ENCODE measurements at places on chromosomes 6 and 20. TPM values are rescaled to one million over a fixed set of nuclear protein-coding genes. Genes with fewer than 3 reads are reported as not detected.

- no peak for DNase-seq
- no peak overlapping the region for H3K27ac ChIP-seq
- no peaks in the 10 kb centered on the region for H3K27me3 ChIP-seq
- no peak overlapping the region for H3K4me3 ChIP-seq
- H3K36me3 ChIP-seq = peaks cover 4% of the 10 kb centered on the region
These were observed 746.0 kb upstream of the DEFB115 start for GRCh38 chr20:30511322-30512030.

DNA sequence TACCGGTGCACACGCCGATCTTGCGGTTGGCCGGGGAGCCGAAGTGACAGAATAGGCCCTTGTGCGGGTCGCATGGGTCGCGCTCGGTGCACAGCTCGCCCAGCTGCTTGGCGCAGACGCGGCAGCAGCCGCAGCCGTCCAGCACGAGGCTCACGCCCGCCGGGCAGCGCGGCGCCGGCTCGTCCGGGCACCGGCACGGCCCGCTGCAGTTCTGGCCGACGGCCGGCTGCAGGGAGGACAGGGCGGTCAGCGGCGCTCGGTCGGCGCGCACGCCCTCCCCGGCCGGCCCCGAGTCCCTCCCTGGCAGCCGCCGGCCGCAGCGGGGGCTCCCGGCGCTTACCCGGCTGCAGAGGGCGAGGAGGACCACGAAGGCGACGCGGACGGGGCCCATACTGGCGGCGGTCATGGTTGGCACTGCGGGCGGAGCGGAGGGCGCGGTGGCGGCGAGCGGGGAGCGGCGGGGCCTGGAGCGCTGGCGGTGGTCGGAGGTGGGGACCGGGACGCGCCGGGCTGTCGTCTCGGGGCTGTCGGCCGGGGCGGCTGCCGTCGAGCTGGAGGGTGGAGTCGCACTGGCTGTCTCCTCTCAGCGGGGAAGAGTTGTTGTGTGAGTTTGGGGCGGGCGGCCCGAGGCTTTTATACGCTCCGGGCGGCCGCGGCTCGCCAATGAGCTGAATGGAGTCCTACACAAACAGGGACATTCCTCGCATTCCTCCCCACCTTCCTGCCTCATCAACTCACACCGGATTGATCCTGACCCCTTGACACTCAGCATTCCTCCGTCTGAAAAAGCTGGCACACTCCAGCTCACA lies at the start of gene CCN2:
CCN2 (minus strand) TSS at position 606 of the 809 bp plus-strand sequence; CDS start at position 406, 200 bp downstream.
- peaks cover 10% of the 10 kb centered on the region for H3K4me1 ChIP-seq
- peak; percentile 13 for DNase-seq
- peaks cover 69% of the 10 kb centered on the region for H3K27me3 ChIP-seq
- no peaks in the 10 kb centered on the region for H3K36me3 ChIP-seq
- no peak within 1 kb of the TSS for H3K27ac ChIP-seq

DNA sequence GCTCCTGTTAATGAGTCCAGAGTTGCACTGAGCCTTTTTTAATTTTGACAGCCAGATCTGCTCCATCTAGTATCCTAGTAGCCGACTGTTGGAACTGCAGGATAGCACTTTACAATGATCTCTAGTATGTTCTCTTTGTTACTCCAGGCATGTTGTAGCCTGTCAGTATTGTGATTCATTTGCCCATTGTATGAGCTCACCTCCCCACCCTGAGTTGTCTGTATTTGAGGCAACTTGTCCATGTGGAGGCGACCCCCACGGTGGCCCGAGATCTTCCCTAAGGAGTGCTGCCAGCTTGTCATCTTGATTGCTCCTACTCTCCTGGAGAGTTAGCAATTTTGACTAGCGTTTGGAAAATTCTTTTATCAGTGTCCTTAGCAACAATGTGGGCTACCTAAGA lies 67.2 kb downstream of the DHX35 start:
- peaks cover 46% of the 10 kb centered on the region for H3K36me3 ChIP-seq
- no peak overlapping the region for H3K27ac ChIP-seq
- H3K4me3 ChIP-seq = no peak overlapping the region
- no peaks in the 10 kb centered on the region for H3K27me3 ChIP-seq

Gene CALHM4
- total RNA-seq = not detected

DNA sequence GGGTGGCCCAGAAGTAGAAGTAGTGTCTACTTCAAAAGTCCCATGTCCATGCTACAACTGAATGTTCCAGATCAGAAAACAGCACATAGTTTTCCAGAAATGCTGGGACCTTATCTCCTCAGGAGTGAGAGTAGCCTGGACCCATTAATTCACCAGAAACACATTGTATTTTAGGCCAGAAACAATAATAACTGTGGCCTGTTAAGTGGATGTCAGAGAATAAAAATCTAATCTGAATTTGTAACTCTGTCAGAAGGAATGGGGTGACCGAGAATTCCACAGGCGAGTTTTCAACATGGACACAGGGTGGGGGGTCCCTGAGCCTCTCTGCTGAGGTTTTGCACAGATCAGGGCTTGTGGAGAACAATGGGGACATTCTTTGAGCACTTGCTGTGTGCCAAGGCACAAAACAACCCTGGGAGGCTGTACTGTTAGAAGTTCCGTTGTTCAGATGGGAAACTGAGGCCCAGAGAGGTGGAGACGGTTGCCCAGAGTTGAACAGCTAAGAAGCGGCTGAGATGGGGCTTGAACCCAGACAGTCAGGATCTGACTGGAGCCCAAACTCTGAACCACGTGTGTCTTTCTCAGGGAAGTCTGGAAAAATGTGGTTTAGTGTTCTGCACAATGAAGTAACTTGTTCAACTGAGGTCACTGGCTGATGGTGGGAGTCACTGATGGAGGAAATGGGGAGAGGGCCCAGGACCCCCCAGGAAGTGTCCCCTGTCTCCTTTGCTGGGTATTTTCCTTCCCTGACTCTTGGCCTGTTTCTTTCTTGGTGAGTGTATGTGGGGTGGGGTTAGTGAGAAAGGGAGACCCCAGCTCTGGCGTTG lies 44.2 kb downstream of the SNAI1 start:
- H3K4me1 ChIP-seq = no peaks in the 10 kb centered on the region
- no peak overlapping the region for H3K27ac ChIP-seq
- no peaks in the 10 kb centered on the region for H3K27me3 ChIP-seq

Gene TULP1
- total RNA-seq = not detected

Gene FAM83D
- 12.6 TPM for total RNA-seq

DNA sequence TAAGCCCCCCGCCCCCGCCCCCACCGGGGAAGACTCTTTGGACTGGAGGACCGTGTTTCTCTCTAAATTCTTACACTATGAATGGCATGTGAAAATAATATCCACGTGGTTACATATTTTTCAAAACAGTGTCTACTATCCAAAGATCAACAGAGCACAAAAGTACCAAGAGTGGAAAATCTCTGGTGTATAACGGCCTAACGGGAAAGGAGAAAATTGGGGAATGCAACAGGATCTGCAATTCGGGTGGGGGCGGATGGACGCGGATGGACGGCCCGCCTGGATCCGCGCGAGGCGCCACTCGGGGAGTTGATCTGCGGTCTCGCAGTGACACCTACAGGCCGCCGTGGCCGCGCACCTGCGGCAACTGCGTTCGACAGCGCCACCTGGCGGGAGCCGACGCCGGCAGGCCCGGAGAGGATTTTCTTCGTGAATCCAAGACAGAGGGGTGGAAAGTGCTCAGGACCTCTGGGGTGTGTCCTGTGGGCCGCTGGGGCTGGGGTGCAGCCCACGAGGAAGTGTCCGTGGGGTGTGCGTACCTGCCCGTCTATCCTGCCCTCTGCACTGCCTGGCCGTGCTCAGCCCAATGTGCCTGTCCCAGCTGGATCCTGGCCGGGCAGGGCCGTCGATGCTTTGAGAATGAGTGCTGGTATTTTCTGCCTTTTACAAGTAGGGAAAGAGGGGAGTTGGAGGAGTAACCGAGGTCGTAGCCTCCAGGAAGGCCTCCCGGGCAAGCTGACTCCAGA lies 18.6 kb downstream of the ANKRD60 start:
- no peaks in the 10 kb centered on the region for H3K4me1 ChIP-seq
- peaks cover 2% of the 10 kb centered on the region for H3K27me3 ChIP-seq
- no peaks in the 10 kb centered on the region for H3K36me3 ChIP-seq
- no peak overlapping the region for H3K4me3 ChIP-seq
- peak; percentile 90 for DNase-seq
- peak overlapping the region; percentile 59 for H3K27ac ChIP-seq

DNA sequence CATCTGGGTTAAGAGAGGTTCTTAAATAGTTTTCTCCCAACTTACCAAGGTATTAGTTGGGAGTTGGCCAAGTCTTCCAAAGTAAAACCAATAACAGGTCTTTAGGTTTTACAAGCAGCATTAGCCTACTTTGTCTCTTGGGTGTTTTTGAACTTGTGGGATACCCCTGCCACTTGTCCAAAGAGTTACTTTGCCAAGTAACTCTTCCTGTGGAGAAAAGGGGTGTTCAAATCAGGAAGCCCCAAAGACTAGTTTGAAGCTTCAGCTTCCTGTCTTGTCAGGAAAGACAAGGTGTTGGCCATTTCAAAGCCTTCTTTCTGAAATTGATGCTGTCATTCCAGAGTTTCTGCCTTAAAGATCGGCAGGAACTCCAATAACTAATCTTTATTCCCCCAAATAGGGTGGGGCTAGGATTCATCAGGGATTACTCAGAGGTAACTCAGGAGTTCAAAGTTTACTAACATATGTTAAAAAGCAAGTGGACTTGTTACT lies 822 bp downstream of the RAB22A start:
- H3K4me3 ChIP-seq = peak overlapping the region; percentile 91
- peak overlapping the region; percentile 87 for H3K27ac ChIP-seq
- peaks cover 57% of the 10 kb centered on the region for H3K4me1 ChIP-seq
- H3K27me3 ChIP-seq = no peaks in the 10 kb centered on the region
- no peak for DNase-seq
- H3K36me3 ChIP-seq = peaks cover 37% of the 10 kb centered on the region

DNA sequence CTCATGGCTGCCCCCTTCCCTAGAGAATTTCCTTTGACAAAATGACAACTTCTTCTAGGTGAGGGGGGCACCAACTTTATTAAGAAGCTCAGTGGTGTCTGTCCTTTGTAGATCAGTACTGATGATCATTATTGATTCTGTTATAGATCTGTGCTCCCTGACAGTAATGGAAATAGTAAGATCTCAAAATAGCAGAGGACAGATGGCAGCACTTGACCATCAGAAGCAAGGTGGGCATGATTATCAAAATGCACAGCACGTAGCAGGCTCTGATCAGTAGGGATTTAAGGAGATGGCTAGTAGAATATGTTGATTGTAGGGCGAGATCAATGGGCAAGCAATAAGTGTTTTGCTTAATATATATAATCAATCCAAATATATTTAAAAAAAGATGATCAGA lies 208.6 kb upstream of the HDDC2 start:
- no peaks in the 10 kb centered on the region for H3K4me1 ChIP-seq
- H3K27me3 ChIP-seq = peaks cover 3% of the 10 kb centered on the region
- no peaks in the 10 kb centered on the region for H3K36me3 ChIP-seq
- DNase-seq = no peak
- no peak overlapping the region for H3K4me3 ChIP-seq

Gene PTCHD4
- total RNA-seq = not detected

- DNase-seq = no peak
- peaks cover 10% of the 10 kb centered on the region for H3K27me3 ChIP-seq
- H3K27ac ChIP-seq = no peak overlapping the region
- H3K4me1 ChIP-seq = no peaks in the 10 kb centered on the region
- no peaks in the 10 kb centered on the region for H3K36me3 ChIP-seq
These were observed 23.3 kb downstream of the AKAP12 start for GRCh38 chr6:151263035-151263434.

DNA sequence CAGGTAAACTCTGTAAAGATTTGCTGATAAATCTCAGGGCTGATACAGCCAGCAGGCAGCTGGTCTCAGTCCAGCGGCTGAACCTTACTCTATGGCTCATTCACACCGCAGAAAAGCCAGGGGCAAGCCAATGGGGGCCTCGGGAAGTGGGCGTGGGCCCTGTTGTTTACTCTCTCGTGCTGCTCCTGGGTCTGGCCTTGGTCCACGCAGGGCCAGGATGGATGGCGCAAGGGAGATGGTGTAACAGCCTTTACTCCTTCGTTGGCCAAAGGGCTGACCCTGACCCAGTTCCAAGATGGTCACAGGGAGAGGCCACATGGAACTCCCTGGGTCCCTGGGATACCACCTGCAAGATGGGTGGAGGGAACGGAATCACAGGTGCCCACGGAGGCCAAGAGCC lies 16.2 kb downstream of the KCNK17 start:
- no peak overlapping the region for H3K27ac ChIP-seq
- H3K36me3 ChIP-seq = no peaks in the 10 kb centered on the region
- no peak for DNase-seq
- H3K27me3 ChIP-seq = no peaks in the 10 kb centered on the region
- H3K4me3 ChIP-seq = no peak overlapping the region
- H3K4me1 ChIP-seq = peaks cover 3% of the 10 kb centered on the region

DNA sequence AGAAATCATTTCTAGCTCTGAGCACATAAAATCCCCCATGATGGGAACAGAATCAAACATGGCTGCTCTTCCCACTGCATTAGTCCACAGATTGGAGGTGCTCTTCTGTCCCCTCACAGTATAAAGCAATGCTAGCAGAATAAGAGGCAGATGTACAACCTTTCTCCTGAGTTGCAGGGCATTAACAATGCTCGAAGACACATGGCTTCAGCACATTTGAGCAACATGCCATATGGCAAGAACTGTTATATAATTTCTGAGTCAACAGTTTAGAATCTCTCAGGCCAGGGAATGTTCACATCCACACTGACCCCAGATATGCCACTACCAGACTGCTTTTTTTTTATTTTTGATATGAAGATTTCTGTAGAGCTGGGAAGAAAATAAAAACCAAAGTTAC lies 119.6 kb downstream of the KIF13A start:
- H3K36me3 ChIP-seq = no peaks in the 10 kb centered on the region
- no peak overlapping the region for H3K4me3 ChIP-seq
- DNase-seq = no peak
- no peaks in the 10 kb centered on the region for H3K4me1 ChIP-seq
- H3K27ac ChIP-seq = no peak overlapping the region

Gene TBXT
- not detected for total RNA-seq

GRCh38 chr6:73169633-73170032 lies 55.7 kb downstream of the KHDC1L start:
- no peaks in the 10 kb centered on the region for H3K27me3 ChIP-seq
- no peak for DNase-seq
- H3K4me3 ChIP-seq = no peak overlapping the region

Gene BPIFB1
- not detected for total RNA-seq

DNA sequence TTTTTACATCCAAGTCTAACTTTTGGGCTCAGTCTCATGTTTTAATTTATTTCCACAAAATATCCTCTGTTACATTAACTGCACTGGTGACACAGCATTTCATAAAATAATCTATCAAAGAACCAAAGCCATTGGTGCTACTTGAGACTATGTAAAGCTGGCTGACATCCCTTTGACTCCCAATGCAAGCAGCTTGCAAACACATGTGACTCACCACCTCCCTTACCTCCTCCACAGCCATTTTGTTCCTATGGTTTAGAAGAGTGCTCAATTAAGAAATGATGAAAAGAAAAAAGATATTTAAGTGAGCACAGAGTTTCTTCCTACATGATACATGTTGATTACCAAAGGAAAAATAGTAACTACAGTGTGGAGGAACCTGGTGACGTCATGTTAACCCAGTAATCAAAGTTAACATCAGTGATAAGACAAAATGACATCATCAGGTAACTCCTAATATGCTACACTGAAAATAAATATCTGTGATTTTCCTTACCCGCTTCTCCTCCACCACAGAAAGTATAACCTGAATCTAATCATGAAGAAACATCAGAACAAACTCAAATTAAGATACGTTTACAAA lies 53.3 kb upstream of the LGSN start:
- no peaks in the 10 kb centered on the region for H3K4me1 ChIP-seq
- no peaks in the 10 kb centered on the region for H3K36me3 ChIP-seq
